M059J (cell line): ENCODE measurements at places on chromosomes 2 and 18. TPM values are rescaled to one million over a fixed set of nuclear protein-coding genes. Genes with fewer than 3 reads are reported as not detected.

- DNase-seq = no peak
Measured at GRCh38 chr2:23235736-23236135, 149.2 kb upstream of the KLHL29 start.

DNA sequence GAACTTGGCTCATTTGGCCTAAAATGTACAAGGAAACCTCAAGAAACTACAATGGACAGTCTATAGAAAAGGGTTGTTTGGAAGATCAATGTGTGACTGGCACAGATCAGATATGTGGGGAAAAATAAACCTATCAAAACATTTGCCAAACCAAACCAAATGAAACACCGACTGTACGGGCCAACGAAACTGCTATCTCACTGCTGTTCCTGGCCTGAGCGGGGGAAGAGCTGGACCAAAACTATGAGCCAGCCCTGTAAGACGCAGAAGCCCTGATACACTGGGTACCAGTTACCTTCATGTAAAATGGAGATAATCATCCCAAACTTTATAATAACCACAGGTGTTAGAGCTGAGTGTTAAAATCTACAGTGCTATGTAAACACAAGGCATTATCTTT, 11.7 kb downstream of the CDC42EP3 start:
- DNase-seq = no peak

TRIM43 gene
- total RNA-seq = not detected in 2 replicates

GRCh38 chr2:233423552-233423860, 69.2 kb downstream of the DGKD start:
- no peak for DNase-seq

DNA sequence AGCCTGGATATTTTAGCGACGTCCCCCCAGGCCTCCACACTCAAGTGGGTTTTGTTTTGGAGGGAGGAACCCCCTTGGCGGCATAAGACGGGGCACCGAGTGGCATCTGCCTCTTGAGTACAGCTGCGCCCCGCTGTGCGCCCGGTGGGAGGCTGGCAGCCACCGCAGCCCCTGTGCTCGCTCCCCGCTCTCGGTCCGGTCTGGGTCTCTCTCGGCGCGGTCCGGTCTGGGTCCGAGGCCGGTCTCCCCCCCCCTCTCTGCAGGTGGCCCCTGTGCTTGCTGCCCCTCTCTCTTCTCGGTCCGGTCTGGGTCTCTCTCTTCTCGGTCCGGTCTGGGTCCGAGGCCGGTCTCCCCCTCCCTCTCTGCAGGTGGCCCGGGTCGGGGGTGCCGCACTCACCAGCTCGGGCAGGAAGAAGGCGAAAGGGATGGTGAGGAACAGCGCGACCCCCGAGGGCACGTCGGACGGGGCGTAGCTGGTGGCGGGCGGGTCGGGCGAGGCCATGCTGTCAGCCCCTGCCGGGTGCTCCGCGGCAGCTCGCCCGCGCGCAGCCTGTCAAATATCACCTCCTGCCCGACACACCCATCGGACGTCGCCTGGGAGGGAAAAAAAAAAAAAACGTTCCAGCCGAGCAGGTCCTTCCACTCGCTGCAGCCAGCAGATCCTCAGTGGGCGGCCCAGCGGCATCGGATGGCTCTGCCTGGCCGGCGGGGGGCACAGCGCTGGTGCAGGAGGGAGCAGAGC, at the start of gene MALL:
MALL (minus strand) TSS at position 532 of the 742 bp plus-strand sequence; CDS start at position 502, 30 bp downstream.
- DNase-seq = peak; percentile 42

TRAK2 gene
- 18.6 and 22.9 TPM in 2 replicates for total RNA-seq

NT5C1B gene
- total RNA-seq = not detected in 2 replicates

- no peak for DNase-seq
Measured at GRCh38 chr2:174692256-174692919, 71.9 kb downstream of the CHRNA1 start.

- DNase-seq = no peak
Measured at GRCh38 chr18:59343926-59344325, 15.1 kb downstream of the LMAN1 start.

DNA sequence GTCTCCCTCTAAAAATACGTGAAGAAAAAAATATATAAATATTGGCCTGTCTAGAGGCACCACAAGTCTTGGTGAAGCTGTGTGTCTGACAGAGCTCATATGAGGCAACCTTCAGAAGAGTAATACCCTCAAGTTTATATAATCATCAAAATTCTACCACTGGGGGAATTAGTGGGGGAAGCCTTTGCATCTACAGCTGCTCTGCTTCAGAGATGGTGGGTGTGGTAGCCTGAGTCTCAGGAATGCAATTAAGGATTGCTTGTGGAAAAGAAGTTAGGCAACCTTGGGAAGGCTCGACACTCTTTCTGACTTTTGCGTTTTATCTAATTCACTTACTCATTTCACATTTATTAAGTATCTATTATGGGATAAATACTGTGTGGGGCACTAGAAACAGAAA, 17.4 kb downstream of the TPGS2 start:
- no peak for DNase-seq

DNA sequence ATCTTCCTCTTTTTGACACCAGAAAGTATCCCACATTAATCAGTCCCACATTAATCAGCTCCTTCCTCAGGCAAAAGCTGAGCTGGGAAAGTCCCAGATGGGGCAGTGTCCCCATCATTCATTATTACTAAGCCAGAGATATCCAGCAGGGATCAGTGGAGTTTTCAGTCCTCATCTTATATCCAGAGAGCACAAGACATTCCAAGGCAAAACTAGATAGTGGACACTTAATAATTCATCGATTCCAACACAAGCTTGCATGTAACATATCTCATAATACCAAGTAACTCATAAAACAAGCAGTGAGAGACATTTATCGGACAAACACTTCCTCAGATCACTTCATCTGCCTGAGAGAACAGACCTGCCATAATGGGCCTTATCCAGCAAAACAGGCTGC, 53.1 kb downstream of the MCFD2 start:
- no peak for DNase-seq

KHK gene
- total RNA-seq = 0.34 and 0.37 TPM in 2 replicates

UGT1A4 gene
- total RNA-seq = not detected in 2 replicates

DNA sequence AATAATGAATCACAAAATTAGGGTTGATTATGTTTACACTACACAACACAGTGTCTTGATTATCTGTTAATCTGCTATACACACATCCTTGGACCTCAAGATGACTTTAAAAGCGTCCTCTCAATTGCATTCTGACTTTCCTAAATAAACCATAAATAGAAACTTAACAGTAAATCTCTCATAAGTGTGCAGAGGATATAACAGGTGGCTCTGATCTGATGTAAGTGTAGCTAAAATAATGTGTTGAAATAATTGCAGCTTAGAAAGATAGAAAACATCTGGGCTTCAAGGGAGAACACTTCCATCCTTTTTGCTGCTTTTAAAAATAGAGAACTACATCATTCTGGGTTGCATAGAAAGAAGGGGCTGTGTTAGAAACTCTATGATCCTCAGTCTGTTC, 78.4 kb upstream of the EFEMP1 start:
- no peak for DNase-seq

- DNase-seq = no peak
Measured at GRCh38 chr2:37573451-37574388, 97.7 kb downstream of the CDC42EP3 start.

- DNase-seq = no peak
Measured at GRCh38 chr18:76402026-76402990, 92.7 kb downstream of the ZNF516 start.

CYBRD1 gene
- total RNA-seq = 43.7 and 54.7 TPM in 2 replicates

ACOXL gene
- total RNA-seq = not detected in 2 replicates

DNA sequence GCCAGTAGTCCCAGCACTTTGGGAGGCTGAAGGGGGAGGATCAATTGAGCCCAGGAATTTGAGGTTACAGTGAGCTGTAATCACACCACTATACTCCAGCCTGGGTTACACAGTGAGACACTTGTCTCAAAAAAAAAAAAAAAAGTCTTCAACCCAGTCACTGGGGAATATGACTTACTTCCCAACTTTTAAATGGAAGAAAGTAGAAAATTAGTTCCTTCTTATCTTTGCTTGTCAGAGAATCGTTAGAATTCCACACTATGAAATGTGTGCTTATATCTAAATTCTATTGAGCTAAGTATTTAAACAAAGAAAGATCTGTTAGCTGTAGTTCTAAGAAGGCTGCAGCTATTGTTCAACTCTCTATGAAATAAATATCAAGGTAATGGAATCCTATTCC, 22.4 kb downstream of the DYNC2LI1 start:
- DNase-seq = no peak

DNA sequence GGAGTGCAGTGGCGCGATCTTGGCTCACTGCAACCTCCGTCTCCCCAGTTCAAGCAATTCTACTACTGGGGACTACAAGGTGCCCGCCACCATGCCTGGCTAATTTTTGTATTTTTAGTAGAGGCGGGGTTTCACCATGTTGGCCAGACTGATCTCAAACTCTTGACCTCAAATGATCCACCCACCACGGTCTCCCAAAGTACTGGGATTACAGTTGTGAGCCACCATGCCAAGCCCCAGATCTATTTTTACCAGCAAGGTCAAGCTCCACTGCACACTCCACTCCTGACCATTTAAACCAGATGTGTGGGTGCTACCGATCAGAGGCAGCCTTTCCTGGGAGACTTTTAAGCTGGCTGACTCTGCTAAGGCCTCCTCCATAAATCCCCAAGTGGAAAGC, 67.5 kb upstream of the CD226 start:
- no peak for DNase-seq

- DNase-seq = no peak
Measured at GRCh38 chr18:13185675-13186198, 32.8 kb upstream of the LDLRAD4 start.

- peak; percentile 90 for DNase-seq
Measured at GRCh38 chr2:110106642-110107041, 9.0 kb downstream of the MALL start.

THAP4 gene
- total RNA-seq = 22.2 and 25.9 TPM in 2 replicates

GRCh38 chr2:10413503-10413902, 34.6 kb downstream of the ODC1 start:
- peak; percentile 57 for DNase-seq

- peak; percentile 96 for DNase-seq
Measured at GRCh38 chr2:96260387-96261260, 5.2 kb downstream of the TMEM127 start.

DNA sequence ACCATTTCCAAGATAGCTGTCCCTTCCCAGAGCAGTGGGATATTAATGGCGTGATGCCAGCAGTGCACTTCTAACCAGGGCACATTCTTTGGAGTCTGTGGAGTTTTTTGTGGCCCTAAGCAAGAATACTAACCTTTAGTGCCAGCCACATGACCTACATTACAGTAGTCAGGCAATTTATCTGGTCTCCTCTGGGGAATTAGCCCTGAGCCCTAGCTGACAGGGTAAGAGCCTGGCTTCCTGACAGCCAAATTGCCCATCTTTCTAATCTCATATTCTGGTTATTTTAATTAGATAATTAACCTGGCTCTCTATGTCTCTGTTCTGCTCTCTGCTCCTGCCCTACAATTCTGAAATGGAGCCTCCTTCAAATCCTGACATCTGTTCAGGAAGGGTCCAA, 5.2 kb downstream of the PFN4 start:
- no peak for DNase-seq

KCNS3 gene
- 65.7 and 72.5 TPM in 2 replicates for total RNA-seq

EPAS1 gene
- total RNA-seq = 22.0 and 23.7 TPM in 2 replicates

SCN1A gene
- total RNA-seq = not detected in 2 replicates

DNA sequence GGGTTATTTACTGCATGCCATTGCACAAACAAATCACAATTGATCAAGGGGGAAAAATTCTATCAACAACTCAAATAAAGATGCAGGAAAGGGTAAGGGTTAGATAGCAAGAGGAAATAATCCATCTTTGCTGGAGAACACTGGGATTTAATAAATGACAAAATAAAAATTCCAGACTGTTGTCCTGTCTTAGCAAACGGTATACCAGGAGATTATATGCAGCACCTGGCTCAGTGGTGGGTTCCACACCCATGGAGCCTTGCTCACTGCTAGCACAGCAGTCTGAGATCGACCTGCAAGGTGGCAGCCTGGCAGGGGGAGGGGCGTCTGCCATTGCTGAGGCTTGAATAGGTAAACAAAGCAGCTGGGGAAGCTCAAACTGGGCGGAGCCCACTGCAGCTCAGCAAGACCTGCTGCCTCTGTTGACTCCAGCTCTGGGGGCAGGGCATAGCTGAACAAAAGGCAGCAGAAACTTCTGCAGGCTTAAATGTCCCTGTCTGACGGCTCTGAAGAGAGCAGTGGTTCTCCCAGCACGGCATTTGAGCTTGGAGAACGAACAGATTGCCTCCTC, 296.5 kb upstream of the THSD7B start:
- DNase-seq = no peak

DNA sequence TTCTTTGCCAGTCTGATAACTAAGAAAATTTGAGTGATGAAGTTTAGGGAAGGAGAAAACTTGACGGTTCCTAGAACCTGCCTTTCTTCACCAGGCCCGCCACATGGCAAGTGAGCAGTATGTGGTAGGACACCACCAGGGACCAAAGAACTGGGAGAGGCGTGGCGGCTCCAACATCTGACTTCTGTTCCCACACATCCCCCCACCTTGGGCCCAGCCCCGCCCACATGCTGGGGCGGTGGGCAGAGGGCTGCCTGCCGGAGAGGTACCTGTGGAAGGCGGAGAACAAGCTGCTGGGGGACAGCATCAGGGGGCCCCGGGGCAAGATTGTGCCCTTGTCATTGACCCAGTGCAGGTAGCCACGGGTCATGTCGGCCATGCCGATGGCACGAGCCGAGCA, 75.0 kb downstream of the EMILIN2 start:
- DNase-seq = no peak

CNDP1 gene
- not detected in 2 replicates for total RNA-seq

DNA sequence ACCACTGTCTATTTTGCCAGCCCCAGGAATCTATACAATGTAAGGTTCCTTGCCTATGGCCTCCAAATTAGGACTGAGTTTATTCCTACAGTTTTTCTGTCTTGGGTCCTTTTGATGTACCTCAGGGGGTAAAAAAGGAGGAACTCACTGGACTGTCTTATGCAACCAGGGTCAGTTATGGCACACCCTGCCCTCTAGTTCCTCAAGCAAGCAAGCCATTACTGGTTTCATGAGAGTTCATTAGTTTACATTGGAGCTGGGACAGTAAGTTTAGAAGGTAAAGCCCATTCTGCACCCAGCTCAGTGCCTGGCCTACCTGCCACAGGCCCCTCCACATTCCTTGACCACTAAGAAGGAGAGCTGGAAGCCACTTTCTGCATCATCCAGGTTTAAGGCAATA, 68.7 kb upstream of the WIPF1 start:
- no peak for DNase-seq

DNA sequence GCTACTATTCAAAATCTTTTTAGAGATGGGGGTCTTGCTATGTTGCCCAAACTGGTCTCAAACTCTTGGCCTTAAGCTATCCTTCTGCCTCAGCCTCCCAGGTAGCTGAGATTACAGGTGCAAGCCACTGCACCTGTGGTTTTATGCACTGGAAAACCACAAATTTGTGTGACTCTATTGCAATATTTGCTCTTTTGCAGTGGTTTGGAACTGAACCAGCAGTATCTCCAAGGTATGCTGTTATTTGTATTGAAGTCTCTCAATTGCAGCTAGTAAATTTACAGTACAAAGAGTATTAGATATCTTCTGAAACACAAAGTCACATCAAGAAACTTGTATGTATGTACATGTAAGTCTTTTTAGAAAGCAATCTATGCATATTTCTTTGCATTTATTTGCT, 46.2 kb downstream of the PPP4R1 start:
- no peak for DNase-seq

ALS2 gene
- total RNA-seq = 23.5 and 28.2 TPM in 2 replicates

CCDC138 gene
- 5.6 and 9.7 TPM in 2 replicates for total RNA-seq

RNF144A gene
- total RNA-seq = 1.5 and 3.5 TPM in 2 replicates

ARHGAP25 gene
- 0.27 and 0.52 TPM in 2 replicates for total RNA-seq
